ENCODE measurements at places on chromosomes 7 and 10.

GRCh38 chr10:90352288-90352687 lies 505.6 kb downstream of the HTR7 start:
- no peak for DNase-seq

- DNase-seq, result no peak
These were observed 5.4 kb upstream of the NUB1 start for GRCh38 chr7:151336027-151336708.

GRCh38 chr7:47724335-47724982 lies 142.5 kb upstream of the TNS3 start:
- no peak for DNase-seq

- DNase-seq, result no peak
These were observed 186.3 kb downstream of the PTPRN2 start for GRCh38 chr7:158401295-158401694.

GRCh38 chr7:2632733-2633537 lies 1.1 kb downstream of the TTYH3 start:
- DNase-seq, result peak; percentile 16

DNA sequence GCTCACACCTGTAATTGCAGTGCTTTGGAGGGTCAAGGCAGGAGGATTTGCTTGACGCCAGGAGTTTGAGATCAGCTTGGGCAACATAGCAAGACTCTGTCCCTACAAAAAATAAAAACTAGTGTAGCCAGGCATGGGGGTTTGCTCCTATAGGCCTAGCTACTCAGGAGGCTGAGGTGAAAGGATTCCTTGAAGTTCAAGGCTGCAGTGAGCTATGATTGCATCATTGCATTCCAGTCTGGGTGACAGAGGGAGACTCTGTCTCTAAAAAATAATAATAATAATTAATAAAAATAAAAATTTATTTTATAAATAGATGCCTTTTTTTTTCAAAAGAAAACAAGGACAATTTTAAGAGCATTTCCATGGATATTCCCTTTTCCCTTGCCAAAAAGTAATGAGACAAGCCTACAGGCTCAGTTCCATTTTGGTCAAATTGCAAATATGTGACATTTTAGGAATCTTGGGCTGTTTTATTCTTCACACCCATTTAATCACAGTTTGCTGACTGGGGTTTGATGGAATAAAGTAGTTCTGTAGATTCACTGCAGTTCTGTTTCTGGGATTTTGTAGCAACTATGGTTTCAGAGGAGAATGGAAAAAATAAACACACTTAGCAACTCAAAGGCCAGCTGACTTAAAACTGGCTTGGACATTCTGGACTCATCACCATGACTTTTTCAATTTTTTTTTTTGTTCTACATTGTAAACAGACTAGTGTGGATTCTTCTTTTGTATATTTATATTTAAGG lies 48.4 kb upstream of the ARHGAP21 start:
- no peak for DNase-seq

DNA sequence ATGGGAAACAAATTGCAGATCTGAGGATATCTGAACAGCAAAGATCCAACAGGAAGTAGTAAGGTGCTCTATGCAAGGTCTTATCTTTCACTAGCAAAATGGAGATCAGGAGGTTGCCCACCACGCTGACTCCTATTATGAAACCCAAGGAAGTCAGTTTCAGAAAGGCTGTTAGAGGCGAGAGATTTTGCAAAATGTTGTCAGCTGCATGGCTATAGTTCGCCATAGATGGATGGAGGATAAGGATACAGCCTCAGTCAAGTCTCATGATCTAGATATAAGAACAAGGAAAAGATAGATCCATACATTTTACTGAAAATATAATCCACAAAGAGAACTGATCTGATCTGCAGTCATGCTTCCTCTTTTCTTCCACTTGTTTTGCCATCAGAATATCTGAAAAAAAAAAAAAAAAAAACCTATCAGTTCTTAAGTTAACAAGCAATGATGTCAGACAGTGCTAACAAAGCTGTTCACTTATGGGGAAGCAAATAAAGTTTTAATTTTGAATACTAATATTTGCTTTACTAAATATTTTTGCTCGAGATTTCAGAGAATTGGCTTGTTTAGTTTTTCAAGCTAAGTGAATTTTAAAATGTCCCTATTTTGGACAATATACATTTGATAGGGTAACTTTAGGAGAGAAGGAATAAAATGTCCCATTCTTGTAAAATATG lies 2.0 kb downstream of the GPR85 start:
- no peak for DNase-seq

All from central memory CD4-positive, alpha-beta T cell (primary cell).